ENCODE measurements at places on chromosomes 2 and 18.

DNA sequence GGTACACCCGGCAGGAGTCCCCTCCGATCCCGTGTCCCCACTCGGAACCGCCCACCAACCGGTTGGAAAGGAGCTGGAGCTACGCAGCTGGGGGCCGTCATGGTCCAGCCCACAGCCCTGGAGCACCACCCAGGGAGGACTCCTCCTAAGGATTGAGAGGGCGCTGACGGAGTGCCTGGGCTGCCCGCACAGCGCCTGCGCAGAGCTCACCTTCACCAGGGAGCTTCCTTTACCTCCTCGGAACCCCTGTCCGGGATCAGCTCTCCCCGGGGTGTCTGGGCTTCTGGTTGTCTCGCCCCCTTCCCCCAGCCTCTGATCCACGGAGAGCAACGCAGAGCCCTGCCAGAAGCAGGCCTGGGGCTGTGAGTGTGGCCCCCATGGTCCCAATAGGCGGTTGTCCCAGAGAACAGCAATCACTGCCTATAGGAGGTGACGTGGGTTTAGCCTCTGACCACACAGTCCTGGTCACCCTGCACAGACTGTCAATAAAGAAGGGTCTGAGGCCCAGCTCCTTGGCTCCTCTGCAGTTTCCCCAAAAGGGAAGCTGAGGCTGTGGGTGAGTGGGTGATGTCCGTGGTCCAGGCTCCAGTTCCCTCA, 14.6 kb downstream of the ALPG start:
- no peak for DNase-seq

DNA sequence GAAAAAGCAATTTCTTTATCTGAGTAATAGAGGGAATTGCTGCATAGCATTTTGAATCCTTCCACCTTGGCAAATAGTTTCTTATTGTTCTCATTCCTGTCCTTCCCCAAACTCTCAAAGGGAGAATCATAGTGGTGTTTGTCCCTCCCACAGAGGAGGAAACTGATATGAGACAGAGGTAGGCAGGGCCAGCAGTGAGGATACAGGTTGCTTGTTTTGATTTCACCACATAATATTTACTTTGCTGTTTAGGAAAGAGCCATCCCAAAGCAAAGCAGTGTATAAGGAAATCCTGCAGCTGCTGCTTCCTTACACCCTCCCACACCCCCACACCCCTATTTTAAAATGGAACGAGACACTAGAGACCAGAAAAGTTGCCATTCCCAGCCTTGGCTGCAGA, 195.3 kb downstream of the SETBP1 start:
- no peak for DNase-seq

GRCh38 chr18:32956591-32957315, 183.9 kb upstream of the KLHL14 start:
- DNase-seq: no peak

GRCh38 chr2:235850289-235850688, 317.9 kb downstream of the GBX2 start:
- DNase-seq: no peak

DNA sequence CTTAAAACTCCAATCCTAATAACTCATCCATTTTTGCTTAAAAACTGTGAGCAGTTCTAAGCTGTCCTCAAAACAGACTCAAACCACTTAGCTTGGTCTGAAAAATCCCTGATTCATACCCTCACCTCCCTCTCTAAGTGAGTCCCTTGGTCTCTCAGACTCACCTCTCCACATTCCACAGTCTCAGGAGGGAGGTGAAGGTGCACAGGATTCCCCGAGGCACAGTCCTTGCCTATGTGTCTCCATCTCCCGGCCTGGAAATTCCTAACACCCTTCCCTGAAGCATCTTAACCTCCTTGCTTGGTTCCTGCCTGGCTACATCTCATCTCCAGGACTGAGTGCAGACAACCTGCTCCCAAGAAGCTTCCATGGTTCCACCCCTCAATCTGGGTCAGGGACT, 45.0 kb downstream of the CYRIA start:
- DNase-seq: no peak

DNA sequence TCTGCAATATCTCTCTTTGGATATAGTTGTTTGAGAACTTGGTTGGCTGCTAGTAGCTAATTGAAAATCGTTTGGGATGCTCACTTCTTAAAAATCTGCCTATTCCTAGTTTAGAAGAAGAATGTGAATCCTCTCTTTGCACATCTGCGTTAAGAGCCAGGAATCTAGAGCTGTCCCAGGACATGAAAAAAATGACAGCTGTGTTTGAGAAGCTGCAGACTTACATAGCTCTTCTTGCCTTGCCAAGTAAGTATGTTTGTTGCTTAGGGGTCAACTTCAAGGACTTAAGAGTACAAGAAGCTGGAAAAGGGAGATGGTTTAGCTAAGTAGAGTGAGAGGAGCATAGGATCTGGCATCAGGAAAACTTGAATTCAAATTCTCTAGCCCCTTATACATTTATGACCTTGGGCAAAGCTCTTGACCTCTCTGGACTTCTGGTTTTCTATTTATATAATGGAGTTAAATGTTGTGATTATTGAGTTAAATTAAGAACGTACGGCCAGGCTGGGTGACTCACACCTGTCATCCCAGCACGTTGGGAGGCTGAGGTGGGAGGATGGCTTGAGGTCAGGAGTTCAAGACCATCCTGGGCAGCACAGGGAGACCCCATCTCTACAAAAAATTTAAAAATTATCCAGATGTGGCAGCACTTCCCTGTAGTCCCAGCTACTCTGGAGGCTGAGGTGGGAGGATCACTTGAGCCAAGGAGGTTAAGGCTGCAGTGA, 55.2 kb upstream of the STON1 start:
- no peak for DNase-seq

DNA sequence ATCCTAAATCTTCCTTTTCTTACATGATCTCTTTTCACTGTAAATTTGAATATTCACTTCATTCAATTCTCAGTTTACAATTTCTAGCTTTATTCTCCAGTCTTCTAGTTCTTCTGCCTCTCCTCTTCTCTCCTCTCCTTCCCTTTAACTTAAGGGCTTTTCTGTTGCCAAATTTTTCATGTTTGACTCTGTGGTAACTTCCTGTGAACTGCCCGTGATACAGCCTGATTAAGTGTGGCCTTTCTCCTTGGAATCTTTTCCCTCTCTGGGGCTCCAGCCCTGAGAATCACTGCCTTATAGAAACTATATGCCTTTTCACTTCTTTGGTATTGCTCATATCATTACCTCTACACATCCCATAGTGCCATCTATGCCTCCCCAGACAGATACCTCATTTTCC, 1923.8 kb upstream of the CELF4 start:
- DNase-seq: no peak

GRCh38 chr2:12672711-12673315, 43.9 kb upstream of the TRIB2 start:
- DNase-seq: no peak

DNA sequence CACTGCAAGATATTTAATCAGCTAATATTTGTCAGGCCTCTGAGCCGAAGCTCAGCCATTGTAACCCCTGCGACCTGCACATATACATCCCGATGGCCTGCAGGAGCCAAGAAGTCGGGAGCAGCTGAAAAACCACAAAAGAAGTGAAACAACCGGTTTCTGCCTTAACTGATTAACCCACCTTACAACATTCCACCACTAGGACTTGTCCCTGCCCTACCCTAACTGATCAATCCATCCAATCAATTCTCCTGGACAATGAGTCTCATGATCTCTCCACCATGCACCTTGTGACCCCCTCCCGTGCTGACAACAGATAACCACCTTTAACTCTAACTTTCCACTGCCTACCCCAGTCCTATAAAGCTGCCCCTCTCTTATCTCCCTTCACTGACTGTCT, 945.4 kb upstream of the GYPC start:
- DNase-seq: no peak

GRCh38 chr2:233142355-233142897, 82.3 kb downstream of the INPP5D start:
- DNase-seq: no peak
